DMS153 (cell line): ENCODE measurements at places on chromosomes 7 and 10.

DNA sequence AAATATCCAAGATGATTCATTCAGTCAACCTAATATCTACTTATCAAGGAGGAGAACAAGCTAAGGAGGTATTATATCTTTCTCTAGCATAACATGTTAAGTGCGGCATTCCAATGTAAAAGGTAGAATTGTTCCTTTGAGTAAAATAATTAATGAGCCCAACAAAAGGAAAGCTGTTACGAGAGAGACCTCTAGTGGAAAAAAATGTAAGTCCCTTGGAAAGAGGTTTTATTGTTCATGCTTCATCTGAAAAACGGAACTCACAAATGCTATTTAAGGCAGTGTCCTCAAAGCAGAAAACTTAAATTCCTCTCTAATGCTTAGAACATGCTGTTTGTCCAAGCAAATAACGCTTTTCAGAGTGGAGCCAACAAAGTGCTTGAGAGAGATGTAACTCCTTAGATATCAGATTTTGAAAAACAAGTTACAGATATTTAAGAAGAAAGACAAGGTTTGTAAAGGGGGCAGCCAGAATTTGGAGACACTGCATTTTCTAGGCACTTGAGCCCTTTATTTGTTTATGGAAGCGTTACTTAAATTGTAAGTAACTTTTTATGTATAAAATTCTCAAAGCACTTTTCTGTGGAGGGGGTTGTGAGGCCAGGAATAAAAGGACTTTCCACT, 119.9 kb downstream of the TFEC start:
- DNase-seq, result peak; percentile 63

GRCh38 chr10:78424723-78425122, 391.1 kb downstream of the RPS24 start:
- no peak for DNase-seq

DNA sequence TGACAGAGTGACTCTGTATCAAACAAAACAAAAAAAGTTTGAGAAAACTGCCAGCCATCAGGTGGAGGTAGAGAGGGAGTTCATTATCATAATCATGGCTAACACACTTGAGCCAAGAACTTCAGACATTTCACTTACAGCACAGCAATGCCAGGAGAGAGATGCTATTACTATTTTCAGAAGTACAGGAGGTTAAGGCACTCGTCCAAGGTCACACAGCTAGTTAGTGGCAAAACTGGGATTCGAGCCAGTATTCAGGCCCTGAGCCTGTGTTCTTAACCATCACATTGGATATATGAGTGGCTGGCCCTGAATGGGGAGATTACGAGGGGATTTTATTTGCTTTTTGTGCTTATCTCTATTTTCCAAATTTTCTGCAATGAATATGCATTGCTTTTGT, 24.8 kb upstream of the UNC5B start:
- DNase-seq, result no peak

DNA sequence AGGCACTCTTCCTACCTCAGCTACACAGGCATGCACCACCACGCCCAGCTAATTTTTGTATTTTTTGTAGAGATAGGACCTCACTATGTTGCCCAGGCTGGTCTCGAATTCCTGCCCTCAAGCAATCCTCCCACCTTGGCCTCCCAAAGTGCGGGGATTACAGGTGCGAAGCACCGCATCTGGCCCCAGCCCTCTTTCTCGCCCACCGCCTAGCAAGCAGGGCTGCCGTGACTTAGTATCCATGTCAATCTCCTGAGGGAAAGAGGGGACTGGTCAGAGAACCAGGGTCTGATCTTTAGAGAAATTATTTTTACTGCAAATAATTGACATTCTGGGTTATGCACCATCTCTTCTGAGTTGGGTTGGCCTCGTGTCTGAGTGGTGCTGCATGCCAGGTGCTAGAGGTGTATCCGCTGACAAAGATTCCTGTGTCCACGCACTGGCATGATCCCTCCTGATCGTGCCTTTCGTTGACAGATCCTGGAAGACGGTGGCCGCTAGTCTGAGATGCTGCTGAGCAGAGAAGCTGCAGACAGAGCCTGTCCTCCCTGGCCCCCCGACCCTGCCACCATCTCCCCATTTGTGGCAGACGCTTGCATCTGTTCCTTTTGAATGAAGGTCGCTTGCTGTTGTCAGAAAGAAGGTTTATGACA, 22.7 kb downstream of the WIPI2 start:
- DNase-seq, result no peak

GRCh38 chr7:57384380-57384779, 65.6 kb upstream of the ZNF716 start:
- DNase-seq, result no peak

GRCh38 chr7:18861514-18862118, 255.8 kb downstream of the TWIST1 start:
- DNase-seq, result no peak

- no peak for DNase-seq
These were observed 158.3 kb upstream of the PPP2R2D start for GRCh38 chr10:131742500-131742951.

- no peak for DNase-seq
These were observed 28.5 kb downstream of the OSBPL3 start for GRCh38 chr7:24951441-24951980.

- DNase-seq, result no peak
These were observed 638.1 kb upstream of the FOXK1 start for GRCh38 chr7:4043988-4044387.

- DNase-seq, result peak; percentile 12
These were observed 120.5 kb downstream of the GALNT11 start for GRCh38 chr7:152145853-152146466.

- no peak for DNase-seq
These were observed 206.3 kb downstream of the THSD7A start for GRCh38 chr7:11625669-11626068.

DNA sequence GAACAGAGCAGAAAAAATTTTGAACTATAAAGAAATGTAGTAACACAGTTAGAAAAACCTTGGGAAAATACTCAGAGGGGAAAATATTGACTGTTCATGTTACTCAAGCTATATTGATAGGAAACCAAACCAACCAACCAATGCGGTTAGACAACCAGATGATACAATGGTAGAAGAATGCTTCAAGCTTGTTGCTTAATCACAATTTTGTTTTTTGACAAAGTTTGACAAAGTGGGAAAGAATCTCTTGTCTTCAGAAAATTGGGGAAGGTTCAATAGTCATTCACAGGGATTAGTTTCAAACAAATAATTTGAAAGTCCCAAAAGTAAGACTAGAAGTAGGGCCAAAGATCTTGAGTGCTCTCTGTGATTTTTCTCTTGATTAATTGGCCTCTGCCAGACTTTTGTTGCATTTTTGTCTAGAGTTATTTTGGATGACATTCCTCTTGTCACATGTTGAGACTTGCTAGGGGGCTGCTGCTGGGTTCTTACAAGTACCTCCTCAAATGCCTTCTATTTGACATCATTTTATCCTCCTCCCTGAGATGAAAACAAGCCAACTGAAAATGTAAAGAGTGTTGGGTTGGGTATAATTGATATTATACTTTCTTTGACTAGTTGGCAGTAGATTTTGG, 233.1 kb upstream of the PHYHIPL start:
- DNase-seq, result no peak
